HCT116 (cell line): ENCODE measurements at places on chromosomes 11 and 22. TPM values are rescaled to one million over a fixed set of nuclear protein-coding genes. Genes with fewer than 3 reads are reported as not detected.
A peak's percentile ranks its signal among the peaks of the same experiment; 100 is the strongest.

Gene MTCH2
- total RNA-seq, result 138 TPM

Gene ARHGAP8
- total RNA-seq, result 67.5 TPM

Gene SCGB2A2
- total RNA-seq, result not detected

Gene DAGLA
- total RNA-seq, result 2.7 TPM

Gene OR2AT4
- total RNA-seq, result not detected

Gene RAG2
- total RNA-seq, result not detected

Gene OR52I1
- not detected for total RNA-seq

Gene TPBGL
- 0.12 TPM for total RNA-seq

Gene OR51E2
- not detected for total RNA-seq

Gene POTEH
- not detected for total RNA-seq

DNA sequence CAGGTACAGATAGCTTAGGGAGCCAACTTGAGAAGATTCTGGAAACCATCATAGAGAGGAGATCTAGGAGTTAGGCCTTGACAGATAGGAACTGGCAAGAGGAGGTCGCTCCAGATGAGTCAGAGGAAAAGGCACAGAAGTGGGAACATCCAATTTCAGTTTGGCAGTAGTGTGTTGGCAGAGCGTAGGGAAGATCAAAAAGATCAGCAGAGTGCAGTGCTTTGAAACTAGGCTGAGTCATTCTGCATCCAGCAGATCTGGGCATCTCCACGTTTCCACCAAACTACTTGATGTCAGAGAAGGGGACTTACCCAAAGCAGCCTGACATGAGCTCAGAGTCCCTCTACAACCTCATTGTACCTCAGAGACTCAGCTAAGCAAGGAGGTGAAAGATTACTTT lies 58.5 kb downstream of the GAB4 start:
- DNase-seq, result peak; percentile 29

DNA sequence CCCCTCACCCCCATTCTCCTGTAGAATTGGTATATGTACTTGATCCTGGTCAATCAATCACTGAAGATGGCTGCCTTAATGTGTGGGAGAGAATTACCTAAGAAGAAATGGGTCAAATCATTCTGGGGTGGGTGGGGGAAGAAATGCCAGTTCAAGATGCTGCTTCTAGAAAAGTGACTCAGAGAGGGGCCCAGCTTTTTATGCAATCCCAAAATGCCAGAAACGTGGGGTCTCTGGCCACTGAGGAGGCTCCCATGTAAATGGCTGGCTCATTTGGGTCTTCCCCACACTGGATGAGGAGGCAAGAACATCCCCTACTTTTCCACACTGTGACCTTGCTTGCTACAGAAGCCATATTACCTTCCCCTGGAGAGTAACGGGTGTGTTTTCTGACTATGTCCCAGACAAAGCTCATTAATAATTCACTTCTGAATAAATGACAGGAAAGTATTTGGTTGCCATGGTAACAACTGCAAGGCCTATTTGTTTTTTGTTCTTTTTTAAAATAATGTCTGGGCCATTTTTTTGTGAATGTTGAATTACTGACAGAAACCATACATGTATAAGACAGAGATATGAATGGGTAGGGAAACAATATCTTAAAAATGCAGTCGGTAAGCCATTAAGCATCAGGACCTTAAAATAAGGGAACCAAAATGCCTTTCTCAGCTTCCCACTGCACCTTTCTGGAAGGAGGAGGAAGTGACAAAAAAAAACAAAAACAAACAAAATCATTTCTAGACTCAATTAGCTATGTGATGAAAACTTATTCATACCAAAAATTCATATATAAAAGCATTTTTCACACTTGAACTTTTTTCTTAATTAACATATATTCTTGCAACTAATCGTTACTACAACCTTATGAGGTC lies 32.0 kb downstream of the SLC1A2 start:
- DNase-seq, result no peak

DNA sequence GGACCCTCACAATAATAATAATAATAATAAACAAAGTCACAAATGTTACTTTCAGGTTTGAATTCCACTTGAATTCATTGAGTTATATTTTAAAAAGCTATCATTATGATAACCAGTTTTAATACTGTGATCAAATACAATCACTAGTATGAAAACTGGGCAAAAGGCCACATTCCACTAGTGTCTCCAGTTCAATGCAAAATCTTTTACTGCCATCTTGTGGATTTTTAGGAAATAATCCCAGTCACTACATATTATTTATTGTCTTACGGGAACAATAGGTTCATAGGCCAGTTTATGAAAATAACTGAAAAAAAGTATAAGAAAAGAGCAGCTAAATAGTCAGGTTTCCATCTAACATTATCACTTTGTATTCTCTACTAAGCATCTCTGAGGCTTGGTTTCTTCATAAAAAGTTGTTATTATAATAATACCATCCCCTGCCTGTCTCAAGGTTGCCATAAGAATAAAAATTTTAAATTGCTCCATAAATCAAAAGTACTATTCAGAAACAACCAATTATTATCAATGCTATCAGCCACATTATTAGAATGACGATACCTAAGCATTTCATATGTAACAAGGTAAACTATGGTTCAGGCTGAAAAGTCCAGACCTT lies 533.9 kb upstream of the CCDC90B start:
- DNase-seq, result peak; percentile 35

DNA sequence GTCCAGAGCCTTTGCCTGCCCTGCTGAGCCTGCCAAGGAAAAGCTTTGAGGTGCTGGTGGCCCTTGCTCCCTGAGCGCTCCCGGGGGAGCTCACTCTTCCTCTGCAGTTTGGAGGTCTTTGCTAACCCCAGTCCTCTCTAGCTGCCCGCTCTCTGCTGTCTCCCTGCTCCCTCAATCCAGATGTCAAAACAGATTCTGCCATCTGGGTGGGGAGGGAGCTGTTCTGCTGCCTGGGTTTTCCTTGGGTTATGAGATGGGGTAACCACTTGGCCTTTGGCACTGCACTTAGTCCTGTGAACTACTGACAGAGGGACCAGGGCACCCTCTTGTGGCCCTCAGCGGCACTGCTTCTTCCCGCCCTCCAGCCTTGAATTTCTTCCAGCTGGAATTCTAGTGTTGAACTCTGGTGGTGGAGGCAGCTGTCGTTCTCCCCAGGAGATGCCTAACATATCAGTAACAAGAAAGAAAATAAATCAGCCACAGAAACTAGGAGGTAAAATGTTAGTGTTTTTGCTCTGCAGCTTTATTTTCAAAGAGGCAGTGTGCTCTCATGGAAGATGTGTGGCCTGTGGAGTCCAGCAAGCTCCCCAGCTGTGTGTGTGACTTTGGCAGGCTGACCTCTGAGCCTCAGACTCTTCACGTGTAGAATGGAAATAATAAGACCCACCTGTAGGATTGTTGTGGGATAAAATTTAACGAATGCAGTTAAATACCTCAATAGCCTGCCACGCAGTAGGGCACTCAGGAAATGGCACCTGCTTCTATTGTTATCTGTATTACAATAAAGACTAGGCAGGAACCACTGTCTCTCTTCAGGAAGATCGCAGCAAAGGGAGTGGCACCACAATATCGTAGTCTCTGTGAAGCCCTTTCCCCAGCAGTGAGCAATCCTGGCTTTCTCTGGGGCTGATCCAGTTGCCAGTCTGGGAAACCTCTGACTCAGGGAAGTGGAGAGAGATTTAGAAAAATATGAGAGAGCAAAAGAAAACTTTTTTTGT lies 23.4 kb downstream of the ARFGAP2 start:
- DNase-seq, result no peak

DNA sequence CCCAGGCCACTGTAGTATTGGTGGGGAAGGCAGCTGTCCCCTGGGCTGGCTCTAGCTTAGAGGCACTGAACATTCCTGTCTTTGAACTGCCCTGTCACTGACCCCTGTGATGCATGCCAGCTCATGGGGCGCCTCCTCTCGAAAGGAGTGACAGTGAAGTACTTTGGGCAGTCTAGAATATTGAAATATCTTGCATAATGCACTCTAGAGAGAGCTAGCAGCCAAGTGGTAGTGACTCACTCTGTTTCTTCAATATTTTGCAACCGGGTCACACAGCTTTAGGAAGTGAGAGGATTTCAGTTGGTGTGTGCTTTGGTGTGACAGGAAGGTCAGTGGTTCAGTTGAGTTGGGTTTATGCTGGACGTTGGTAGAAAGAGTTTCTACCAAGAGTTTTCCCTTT lies 35.5 kb upstream of the ST14 start:
- peak; percentile 61 for DNase-seq

DNA sequence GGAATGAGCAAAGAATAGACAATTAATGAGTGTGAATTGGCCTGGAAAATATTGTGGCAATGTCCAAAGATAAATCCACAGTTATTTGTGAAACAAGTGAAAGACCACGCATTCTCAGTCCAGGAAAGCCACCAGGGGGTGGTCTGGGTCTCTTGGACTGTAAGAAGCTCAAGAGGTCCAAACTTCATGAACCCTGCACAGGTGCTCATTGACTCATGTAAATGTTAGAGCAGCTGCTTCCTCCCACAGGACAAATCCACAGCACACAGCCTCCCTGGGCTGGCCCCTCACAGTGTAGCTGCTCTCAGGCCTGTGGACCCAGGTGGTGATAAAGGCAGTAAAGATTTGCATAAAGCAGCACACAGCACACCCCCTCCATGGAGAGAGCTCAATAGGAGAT lies 114.0 kb downstream of the ZNF280B start:
- no peak for DNase-seq

- DNase-seq, result no peak
Measured at GRCh38 chr11:73963861-73964260, 13.0 kb downstream of the DNAJB13 start.

- no peak for DNase-seq
Measured at GRCh38 chr11:62104816-62105653, 18.8 kb upstream of the INCENP start.

DNA sequence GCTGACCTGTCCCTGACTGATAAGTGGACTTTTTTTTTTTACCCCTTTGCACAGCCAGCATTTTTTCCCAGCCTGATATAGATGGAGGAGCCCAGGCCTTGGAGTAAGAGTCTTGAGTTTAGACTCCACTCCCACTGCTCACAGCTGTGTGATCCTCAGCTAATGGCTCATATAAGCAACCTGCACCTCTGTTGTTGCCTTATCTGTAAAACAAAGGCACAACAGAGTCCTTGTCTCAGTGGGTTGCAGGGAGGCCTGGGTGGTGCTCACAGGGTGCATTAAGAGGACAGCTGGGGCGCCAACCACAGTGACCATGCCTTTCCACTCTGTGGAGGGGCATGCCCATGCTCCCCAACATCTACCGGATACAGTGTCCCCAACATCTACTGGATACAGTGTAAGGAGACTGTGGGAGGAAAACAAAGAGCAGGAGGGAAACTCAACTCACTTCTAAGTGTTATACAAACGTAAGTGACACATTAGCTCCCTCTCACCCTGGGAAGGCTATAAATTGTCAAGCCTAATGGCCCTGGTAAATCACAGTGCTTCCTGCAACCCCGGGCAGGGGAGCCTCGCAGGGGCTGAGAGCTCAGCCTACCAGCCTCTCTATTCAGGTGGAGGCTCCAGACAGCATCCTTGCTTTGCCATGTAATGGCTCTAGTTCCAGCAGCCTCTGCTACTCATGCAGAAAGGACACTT lies 109.5 kb downstream of the TENM4 start:
- DNase-seq, result no peak

DNA sequence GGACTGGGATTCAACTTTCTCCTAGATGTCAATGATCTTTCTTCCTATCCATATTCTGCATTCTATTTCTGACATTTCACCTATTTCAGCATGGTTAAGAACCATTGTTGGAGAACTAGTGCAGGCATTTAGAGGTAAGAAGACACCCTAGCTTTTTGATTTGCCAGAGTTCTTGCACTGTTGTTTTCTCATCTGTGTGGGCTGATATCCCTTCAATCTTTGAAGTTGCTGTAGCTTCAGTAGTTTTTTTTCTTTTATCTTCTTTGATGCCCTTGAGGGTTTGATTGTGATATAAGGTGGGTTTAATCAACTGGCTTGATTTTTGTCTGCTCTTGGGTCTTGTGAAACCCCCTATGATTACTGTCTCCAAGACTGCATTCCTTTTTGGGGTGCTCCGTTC lies 502.1 kb downstream of the ETS1 start:
- no peak for DNase-seq

DNA sequence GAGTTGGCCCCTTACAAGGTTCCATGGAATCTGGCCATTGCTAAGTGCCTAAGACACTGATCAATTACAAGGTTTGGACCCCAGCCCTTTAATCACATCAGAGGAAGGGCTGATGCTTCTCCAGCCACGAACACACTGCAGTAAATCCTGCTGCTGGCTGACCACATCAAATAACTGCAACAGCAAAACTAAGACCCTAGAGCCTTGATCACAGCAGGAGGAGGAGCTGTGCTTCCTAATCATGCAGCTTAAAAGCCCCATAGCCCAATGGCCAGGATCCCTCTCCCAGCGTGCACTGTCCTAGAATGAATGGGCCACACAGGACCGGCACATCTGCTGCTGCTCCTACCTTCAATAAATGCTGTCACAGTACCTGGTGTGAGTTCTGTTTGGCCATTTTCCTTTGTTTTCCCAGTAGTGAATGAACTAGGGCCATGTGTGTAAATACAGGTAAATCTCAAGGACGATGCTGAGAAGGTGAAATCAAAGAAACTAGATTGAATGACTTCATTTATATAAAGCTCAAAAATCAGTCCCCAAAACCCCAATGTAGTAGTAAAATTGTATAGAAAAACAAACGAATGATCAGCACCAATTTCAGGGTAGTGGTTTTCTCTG lies 12.7 kb downstream of the ZP1 start:
- no peak for DNase-seq

DNA sequence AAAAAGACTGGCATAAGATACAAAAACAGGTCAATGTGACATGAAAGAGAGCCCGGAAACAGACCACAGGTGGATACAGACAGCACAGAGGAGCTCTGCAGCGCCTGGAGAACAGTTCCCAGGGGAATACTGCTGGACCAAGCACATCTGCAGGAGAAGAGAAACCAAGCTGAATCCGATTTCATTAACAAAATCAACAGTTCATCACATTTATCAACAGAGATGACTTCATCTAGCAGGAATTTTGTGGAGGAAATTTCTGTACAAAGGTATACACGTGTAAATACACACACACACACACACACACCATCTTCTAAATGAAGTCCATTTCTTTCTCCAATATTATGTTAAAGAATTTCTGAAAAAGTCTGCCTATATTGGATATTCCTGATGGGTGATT lies 17.1 kb downstream of the YPEL1 start:
- no peak for DNase-seq

DNA sequence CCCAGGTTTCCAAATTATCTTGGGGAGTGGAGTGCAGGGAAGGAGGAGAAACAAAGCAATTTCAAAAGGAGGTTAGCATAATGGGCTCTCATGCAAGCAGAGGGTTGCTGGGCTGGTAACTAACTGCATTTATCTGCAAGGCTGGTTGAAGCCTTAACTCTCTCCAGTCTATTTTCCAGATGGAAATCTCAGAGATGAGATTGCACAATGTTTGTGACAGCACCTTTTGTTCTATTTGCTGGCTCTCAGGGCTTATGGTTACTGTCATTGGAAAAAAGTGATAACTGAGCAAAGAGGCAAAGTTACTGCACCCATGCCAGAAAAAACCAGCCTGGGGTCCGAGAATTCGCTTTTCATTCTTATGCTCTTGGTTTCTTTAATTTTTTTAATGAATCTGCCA lies 33.2 kb downstream of the ABCC8 start:
- no peak for DNase-seq

- DNase-seq, result no peak
Measured at GRCh38 chr11:106049727-106050476, 27.2 kb downstream of the KBTBD3 start.

- DNase-seq, result no peak
Measured at GRCh38 chr22:43299736-43300135, 43.4 kb downstream of the SCUBE1 start.
